Neuronal stem cell (in vitro differentiated cells): ENCODE measurements at places on chromosomes 13 and 19.

DNA sequence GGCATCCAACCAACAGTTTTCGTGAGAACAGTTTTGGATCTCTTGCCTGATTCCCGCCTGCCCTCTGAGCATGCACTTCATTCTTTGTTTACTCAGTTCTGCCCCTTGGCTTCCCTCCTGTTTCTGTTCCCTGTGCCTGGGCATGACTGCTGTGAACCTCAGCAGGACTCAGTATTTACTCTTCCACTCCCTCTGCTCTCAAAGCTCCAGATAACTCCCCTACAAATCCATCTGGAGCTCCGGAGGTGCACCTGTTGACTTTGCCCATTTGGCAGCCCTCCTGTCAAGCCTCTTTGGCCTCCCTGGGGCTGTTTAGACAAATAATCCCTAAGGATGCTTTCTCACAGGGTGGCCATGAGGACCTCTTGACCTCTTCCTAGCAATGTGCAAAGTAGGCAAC is 34.2 kb upstream of the ARGLU1 start:
- no peaks in the 10 kb centered on the region for H3K27me3 ChIP-seq
- no peak overlapping the region for H3K27ac ChIP-seq
- no peak for DNase-seq
- H3K4me1 ChIP-seq = no peaks in the 10 kb centered on the region
- no peak overlapping the region for H3K4me3 ChIP-seq
- no peaks in the 10 kb centered on the region for H3K36me3 ChIP-seq

DNA sequence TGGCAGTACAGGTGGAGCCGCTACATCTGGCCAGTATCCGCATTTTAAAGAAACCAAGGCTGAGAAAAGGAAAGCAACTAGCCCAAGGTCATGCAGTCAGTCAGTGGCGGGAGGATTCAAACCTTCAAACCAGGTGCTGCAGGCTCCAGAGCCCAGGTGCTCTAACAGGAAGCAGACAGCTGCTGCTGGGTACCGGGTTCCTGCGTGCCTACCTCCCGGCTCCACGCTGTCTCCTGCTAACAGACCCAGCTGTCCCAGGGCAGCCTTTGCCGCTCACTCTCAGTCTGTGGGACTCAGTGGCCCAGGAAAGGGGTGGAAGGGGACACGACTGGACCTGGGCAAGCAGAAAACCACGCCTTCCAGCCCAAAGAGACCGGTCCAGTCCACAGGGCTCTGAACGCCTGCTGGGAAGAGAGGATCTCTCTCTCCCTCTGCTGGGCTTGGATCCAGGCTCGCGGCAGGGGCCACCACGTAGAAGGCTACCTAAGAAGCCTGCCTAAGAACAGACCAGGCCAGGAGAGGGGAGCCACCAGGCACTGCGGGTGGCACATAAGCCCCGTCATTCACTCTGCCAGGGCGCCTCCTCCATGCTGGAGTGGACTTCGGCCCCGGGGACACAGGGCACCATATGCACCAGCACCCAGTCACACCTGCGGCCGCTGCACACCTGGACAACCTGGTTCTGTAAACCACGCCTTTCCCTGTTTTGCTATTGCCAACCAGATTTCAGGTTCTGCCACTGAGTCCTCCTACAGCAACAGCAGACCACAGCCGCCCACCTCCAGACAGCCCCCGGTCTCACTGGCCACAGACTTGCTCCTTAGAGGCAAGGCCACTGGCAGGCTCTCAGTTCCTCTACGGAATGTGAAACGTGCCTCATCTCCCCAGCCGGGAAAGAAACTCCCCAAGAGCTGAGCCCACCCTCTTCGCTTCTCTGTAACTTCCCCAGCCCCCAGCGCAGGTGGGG is 4.6 kb downstream of the DAPK3 start:
- peaks cover 24% of the 10 kb centered on the region for H3K4me1 ChIP-seq
- no peak overlapping the region for H3K4me3 ChIP-seq
- DNase-seq = no peak
- H3K36me3 ChIP-seq = peaks cover 70% of the 10 kb centered on the region

GRCh38 chr13:64556376-64556775 is 2673.8 kb downstream of the PCDH9 start:
- H3K27me3 ChIP-seq = no peaks in the 10 kb centered on the region
- no peak overlapping the region for H3K27ac ChIP-seq
- H3K4me1 ChIP-seq = no peaks in the 10 kb centered on the region
- no peaks in the 10 kb centered on the region for H3K36me3 ChIP-seq

DNA sequence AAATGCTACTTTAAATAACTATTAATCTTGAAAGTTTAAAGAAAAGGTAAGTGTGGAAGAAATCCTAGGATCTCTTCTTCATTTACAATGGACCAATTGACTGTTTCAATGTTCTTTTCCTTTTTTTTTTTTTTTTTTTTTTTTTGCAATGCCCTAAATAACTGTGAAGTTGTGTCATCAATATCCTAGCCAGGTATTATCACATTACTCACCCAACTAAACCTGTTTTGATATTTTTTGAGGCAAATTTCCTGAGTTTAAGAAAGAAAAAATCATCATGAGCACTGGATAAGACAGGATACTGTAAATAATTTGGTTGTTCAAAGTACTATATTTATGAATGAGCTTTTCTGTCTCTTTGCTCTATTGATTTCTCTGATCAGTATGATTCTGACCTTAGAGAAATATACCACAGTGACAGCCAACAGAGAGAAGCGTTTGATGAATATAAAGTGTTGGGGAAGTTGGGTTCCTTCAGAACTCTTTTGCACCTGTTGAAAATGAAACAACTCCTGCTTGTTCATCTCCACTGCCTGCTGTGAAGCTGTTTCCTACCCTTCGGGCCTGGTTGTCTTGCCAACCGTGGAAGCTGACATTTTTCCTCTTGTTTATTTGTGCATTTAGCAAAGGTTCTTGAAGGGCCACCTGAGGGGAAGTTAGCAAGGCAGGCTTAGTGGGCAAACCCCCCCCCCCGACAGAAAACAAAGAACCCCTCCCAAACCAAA is 1220.5 kb upstream of the SLC10A2 start:
- H3K36me3 ChIP-seq = no peaks in the 10 kb centered on the region
- peak; percentile 15 for DNase-seq
- peaks cover 1% of the 10 kb centered on the region for H3K4me1 ChIP-seq
- no peak overlapping the region for H3K27ac ChIP-seq

DNA sequence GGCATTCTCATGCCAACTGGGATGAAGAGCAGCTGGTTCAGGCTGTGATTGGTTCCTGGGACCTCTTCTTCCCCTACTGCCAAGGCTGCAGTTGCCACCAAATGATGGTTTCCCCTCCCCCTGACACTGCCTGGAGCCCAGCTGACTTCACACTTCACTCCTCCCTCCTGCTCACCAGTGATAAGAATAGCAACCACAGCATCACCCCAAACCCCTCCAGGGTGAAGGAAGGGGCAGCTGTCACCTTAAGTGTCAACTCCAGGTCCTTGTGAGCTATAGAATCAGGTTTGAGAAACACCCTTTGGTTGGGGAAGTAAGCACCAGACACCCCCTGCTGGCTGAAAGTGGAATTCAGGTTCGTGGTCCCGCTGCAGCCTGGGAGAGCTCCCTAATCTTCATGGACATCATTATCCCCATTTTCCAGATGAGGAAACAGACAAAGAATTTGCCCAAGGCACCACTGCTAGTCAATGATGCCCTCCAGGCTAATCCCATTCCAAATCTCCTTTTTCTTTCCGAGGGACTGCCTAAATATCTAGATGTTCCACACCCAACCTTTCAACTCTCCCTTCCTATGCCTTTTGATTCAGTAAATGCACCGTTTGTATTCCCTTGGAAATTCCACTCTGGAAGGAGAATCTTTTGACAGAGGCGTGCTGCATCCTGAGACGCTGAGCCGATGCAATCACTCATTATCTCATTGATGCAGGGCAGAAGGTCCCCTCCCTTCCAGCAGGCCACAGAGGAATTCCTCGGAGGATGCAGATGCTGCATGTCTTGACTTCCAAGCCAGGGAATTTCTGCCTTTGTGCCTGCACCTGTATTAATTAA is 50.6 kb upstream of the UQCRFS1 start:
- peaks cover 4% of the 10 kb centered on the region for H3K27me3 ChIP-seq
- H3K4me3 ChIP-seq = peak overlapping the region; percentile 42
- peak; percentile 62 for DNase-seq
- no peaks in the 10 kb centered on the region for H3K36me3 ChIP-seq
- peaks cover 3% of the 10 kb centered on the region for H3K4me1 ChIP-seq

- no peak for DNase-seq
- peak overlapping the region; percentile 74 for H3K27ac ChIP-seq
- H3K4me3 ChIP-seq = peak overlapping the region; percentile 38
- no peaks in the 10 kb centered on the region for H3K27me3 ChIP-seq
Observed at GRCh38 chr13:99724633-99725517, 223.6 kb downstream of the TM9SF2 start.

GRCh38 chr13:97004096-97004876 is 10.0 kb upstream of the OXGR1 start:
- DNase-seq = no peak
- no peak overlapping the region for H3K27ac ChIP-seq
- no peaks in the 10 kb centered on the region for H3K36me3 ChIP-seq
- H3K27me3 ChIP-seq = no peaks in the 10 kb centered on the region
- H3K4me1 ChIP-seq = no peaks in the 10 kb centered on the region
- no peak overlapping the region for H3K4me3 ChIP-seq

GRCh38 chr13:98267080-98267912 is 90.2 kb upstream of the RNF113B start:
- H3K4me3 ChIP-seq = no peak overlapping the region
- H3K27ac ChIP-seq = no peak overlapping the region
- H3K36me3 ChIP-seq = peaks cover 4% of the 10 kb centered on the region
- DNase-seq = no peak

DNA sequence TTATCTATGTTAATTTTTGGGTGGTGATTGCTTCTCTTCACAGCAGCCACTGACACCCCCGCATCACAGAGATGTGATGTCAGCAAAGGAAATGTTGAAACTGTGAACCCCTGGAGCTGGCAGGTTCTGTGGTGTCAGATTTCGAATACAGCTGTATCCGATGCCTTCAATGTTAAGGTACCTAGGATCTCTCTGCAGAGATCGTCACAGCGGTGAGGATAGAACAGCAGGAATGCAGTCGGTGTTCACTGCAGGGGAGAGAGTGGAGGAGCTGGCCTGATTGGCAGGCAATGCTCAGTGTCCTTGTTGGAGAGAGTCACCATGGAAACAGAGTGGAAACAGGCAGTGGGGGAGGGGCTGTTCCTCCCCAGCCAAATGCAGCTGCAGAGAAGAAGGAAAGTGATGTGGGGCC is 79.5 kb upstream of the ZNF835 start:
- H3K27me3 ChIP-seq = no peaks in the 10 kb centered on the region
- H3K36me3 ChIP-seq = no peaks in the 10 kb centered on the region
- H3K4me3 ChIP-seq = no peak overlapping the region
- H3K27ac ChIP-seq = peak overlapping the region; percentile 62
- DNase-seq = peak; percentile 69

GRCh38 chr19:49775742-49776370 is 9.1 kb downstream of the AP2A1 start:
- peaks cover 30% of the 10 kb centered on the region for H3K36me3 ChIP-seq
- no peak overlapping the region for H3K4me3 ChIP-seq
- no peaks in the 10 kb centered on the region for H3K4me1 ChIP-seq

- no peaks in the 10 kb centered on the region for H3K36me3 ChIP-seq
- no peak for DNase-seq
- H3K27ac ChIP-seq = no peak overlapping the region
- H3K4me3 ChIP-seq = no peak overlapping the region
- no peaks in the 10 kb centered on the region for H3K4me1 ChIP-seq
Observed at GRCh38 chr13:25677956-25678355, 306.2 kb downstream of the ATP8A2 start.
